ENCODE measurements at places on chromosomes 7 and 10. TPM values are rescaled to one million over a fixed set of nuclear protein-coding genes. Genes with fewer than 3 reads are reported as not detected.

The CYP26A1 gene
- total RNA-seq = not detected

The ATXN7L1 gene
- 12.6 TPM for total RNA-seq

DNA sequence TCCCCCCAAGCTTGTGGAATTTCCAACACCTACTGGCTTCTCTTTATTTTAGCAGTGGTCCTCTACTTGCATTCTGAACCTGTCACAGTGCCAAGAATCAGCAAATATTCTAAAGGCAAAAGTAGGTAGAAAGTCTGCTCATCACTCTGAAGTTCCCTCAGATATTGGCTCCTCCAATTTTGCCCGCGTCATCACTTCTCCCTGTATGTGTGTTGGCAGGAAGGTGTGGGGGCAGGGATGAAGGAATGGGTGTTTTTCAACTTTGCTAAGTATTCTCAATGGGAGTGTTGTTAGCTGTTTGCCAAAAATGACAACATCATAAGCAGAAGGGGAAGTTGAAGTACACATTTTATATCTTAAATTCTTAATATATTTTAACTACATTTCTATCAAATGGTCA is 226.2 kb downstream of the POLR1F start:
- H3K4me1 ChIP-seq = no peaks in the 10 kb centered on the region
- H3K36me3 ChIP-seq = no peaks in the 10 kb centered on the region
- no peaks in the 10 kb centered on the region for H3K27me3 ChIP-seq
- no peak overlapping the region for H3K4me3 ChIP-seq
- no peak for DNase-seq
- H3K27ac ChIP-seq = no peak overlapping the region

DNA sequence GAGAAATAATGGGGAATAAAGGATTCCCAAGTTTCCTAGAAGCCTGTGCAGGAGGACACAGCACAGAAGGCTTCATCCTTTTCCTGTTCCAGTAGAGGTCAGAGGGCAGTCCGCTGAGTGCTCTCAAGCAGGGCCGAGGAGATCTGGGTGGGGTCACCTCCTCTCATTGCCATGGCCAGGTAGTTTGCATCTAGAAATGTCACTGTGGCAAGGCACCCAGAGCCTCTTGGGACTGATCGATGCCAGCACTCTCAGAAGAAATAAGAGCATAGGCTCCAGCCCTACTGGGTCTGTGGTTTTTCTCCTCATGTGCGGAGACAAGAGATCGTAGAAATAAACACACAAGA is 7.9 kb downstream of the NUB1 start:
- no peak for DNase-seq
- peaks cover 3% of the 10 kb centered on the region for H3K4me1 ChIP-seq
- peaks cover 4% of the 10 kb centered on the region for H3K36me3 ChIP-seq
- H3K27me3 ChIP-seq = no peaks in the 10 kb centered on the region
- H3K27ac ChIP-seq = peak overlapping the region; percentile 84
- H3K4me3 ChIP-seq = no peak overlapping the region

The DNAJC12 gene
- total RNA-seq = 22.7 TPM

- peak; percentile 65 for DNase-seq
- H3K36me3 ChIP-seq = no peaks in the 10 kb centered on the region
- H3K27me3 ChIP-seq = no peaks in the 10 kb centered on the region
- H3K4me3 ChIP-seq = no peak overlapping the region
Observed at GRCh38 chr10:73920089-73920488, 9.2 kb downstream of the PLAU start.

- no peaks in the 10 kb centered on the region for H3K4me1 ChIP-seq
- no peak for DNase-seq
- H3K36me3 ChIP-seq = no peaks in the 10 kb centered on the region
- H3K4me3 ChIP-seq = no peak overlapping the region
Observed at GRCh38 chr10:45091968-45092367, 91.2 kb downstream of the ZNF22 start.

GRCh38 chr7:82410461-82410860 is 33.1 kb downstream of the CACNA2D1 start:
- H3K36me3 ChIP-seq = no peaks in the 10 kb centered on the region
- peak overlapping the region; percentile 15 for H3K27ac ChIP-seq
- no peaks in the 10 kb centered on the region for H3K4me1 ChIP-seq
- no peak overlapping the region for H3K4me3 ChIP-seq
- peak; percentile 10 for DNase-seq

The GOT1 gene
- 20.3 TPM for total RNA-seq

The RBAK gene
- 11.7 TPM for total RNA-seq

The OR6V1 gene
- not detected for total RNA-seq

DNA sequence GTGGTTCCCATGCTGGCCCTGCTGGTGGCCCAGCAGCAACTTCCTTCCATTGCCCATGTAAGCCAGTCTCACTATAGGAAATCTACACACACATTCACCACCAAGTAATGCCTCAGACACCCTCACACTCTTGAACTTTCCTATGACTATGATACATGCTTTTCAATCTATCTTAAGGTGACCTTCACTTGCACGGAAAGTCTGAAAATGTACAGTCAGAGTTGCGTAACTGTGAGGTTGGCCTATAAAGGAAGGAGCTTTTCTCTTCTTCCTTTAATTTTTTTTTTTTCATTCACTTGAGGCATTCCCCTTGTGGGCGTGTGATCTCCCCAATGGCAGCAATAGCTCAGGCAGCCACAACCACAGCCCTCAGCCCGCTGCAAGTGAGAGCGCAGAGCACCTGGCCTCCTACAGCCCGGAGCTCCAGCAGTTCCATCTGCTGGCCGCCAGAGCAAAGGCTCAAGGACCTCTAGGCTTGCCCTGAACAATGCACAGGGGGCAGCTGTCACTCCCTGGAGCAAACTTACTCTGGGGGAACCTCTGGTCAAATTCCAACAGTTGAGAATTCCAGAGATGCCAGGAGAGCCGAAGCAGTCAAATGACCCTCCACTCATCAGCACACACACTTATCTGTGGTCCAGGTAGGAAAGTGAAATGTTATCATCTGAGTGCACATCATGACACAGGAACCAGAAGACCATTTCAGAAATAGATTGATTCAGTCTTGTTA is 123.1 kb upstream of the ADO start:
- no peaks in the 10 kb centered on the region for H3K4me1 ChIP-seq
- no peak overlapping the region for H3K27ac ChIP-seq
